Daoy (cell line): ENCODE measurements at places on chromosomes 5 and 9. TPM values are rescaled to one million over a fixed set of nuclear protein-coding genes. Genes with fewer than 3 reads are reported as not detected.

The TPPP gene
- 0.34 TPM in 1 of 2 replicates, not detected in the other for total RNA-seq

The CARTPT gene
- total RNA-seq: not detected in 2 replicates

The GLDC gene
- total RNA-seq: 4.6 and 16.3 TPM in 2 replicates

The ELOVL7 gene
- 4.6 and 8.3 TPM in 2 replicates for total RNA-seq

The TSTD2 gene
- total RNA-seq: 14.4 and 19.0 TPM in 2 replicates

The ITK gene
- total RNA-seq: not detected in 2 replicates

The APBB3 gene
- 10.7 and 15.9 TPM in 2 replicates for total RNA-seq

The ZNF367 gene
- 23.8 and 28.8 TPM in 2 replicates for total RNA-seq

The OBP2B gene
- not detected in 2 replicates for total RNA-seq
